Naive thymus-derived CD4-positive, alpha-beta T cell (primary cell): ENCODE measurements at places on chromosomes 3 and 15.

DNA sequence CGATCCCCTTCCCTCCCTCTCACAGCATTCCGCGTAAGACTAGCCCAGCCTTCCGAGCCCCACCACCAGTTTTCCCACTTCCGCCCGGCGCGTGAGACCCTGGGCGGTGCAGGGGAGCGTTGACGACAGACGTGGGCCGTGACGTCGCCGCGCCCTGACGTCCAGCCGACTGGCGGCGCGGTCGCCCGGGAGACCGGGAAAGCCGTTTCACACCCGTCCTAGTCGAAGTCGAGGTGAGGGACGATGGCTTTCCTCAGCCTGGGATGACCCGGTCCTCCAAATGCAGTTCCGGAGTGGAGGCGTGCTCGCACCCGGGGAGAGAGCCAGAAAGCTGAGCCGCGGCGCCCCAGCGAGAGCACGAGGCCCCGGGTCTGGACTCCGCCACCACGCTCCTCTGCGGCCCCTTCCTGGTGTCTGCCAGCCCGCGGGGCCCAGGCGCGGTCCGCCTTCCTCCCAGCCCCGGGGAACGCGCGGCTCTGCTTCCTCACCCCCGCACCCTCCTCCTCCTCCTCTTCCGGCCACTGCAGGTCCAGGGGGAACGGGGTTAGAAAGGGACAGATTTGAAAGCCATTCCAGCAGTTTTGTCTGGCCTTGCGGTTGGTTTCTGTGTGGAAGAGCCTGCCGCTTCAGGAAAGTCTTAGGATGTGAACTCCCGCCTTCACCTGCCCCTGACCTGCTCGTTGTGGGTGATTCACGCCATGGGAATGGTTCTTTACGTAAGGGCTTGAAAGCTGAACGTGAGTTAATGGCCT lies at the start of gene LEKR1:
Gene LEKR1 (plus strand): TSS at position 210 of the 752 bp plus-strand sequence. CDS start 2,977 bp downstream, outside the sequence.
- peak; percentile 61 for DNase-seq

DNA sequence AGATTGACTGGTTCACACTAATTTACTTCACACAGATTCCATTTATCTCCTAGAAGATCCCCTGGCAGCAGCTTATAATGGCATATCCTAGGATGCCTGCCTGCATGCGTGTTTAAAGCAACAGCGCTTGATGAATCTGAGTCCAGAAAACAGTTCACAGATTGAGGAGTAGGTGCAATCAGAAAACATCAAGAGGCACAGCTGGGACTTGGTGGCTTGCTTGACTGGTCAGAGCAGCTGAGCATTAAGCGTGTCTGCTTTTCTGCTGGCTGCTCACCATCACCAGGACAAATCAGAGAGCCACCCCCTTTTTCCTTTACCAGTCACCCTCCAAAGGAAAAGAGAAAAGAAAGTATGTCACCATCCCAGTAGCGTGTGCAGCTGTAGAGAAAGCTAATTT lies 223.6 kb downstream of the WDR72 start:
- DNase-seq = no peak

GRCh38 chr3:31622636-31623288 lies 90.0 kb downstream of the STT3B start:
- no peak for DNase-seq

GRCh38 chr3:189041482-189042090 lies 130.2 kb upstream of the TPRG1 start:
- peak; percentile 74 for DNase-seq

DNA sequence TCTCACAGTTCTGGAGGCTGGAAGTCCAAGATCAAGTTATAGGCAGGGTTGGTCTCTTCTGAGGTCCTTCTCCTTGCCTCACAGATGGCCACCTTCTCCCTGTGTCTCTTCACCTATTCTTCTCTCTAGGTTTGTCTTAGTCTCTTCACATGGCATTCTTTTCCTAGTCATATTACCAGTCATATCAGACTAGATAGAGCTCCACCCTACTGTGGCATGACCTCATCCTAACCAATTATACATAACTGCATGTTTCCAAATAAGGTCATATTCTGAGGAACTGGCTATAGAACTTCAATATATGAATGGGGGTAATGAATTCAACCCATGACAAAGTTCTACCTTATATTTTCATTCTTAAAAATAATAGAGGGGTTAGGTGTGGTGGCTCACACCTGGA lies 196.4 kb upstream of the UBE3A start:
- no peak for DNase-seq

DNA sequence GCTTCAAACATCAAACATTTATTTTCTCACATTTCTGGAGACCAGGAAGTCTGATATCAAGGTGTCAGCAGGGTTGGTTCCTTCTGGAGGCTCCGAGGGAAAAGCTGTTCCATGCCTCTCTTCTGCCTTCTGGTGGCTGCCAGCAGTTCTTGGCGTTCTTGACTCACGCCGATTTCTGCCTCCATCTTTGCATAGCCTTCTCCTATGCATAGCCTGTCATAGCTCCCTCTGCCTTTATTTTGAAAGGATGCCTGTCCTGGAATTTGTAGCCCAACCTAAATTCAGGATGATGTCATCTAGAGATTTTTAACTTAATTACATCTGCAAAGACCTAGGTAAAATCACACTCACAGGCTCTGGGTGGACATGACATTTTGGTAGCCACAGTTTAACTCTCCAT lies 70.4 kb downstream of the RGMA start:
- no peak for DNase-seq

DNA sequence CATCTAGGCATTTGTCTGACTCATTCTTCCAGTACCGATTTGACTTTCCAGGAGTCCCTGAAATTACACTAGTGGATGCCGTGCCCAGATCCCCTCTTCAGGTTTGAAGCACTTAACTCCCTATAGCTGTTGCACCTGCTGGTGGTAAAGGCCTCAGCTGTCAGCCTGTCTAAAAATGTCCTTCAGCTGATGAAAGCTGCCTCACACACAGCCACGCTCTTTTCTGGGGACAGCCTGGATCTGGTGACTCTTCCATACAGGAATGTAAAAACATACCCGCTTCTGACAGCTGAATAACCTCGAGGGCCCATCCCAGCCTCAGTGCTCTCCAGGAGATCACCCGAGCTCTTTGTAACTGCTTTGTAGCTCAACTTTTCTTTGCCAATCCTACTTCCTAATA lies 534.1 kb upstream of the GRM7 start:
- DNase-seq = no peak

DNA sequence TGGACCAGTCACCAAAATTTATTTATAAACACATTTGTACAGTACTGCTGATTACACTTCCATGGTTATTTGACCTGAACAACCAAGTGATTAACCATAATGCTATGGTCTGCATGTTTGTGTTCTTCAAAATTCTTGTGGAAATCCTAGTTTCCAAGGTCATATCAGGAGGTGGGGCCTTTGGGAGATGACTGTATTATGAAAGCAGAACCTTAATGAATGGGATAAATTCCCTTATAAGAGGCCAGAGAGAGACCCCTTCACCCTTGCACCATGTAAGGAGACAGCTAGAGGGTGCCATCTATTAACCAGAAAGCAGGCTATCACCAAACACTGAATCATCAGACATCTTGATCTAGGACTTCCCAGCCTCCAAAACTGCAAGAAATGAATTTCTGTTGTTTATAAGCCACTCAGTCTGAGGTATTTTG lies 1.9 kb downstream of the SCAPER start:
- peak; percentile 20 for DNase-seq

DNA sequence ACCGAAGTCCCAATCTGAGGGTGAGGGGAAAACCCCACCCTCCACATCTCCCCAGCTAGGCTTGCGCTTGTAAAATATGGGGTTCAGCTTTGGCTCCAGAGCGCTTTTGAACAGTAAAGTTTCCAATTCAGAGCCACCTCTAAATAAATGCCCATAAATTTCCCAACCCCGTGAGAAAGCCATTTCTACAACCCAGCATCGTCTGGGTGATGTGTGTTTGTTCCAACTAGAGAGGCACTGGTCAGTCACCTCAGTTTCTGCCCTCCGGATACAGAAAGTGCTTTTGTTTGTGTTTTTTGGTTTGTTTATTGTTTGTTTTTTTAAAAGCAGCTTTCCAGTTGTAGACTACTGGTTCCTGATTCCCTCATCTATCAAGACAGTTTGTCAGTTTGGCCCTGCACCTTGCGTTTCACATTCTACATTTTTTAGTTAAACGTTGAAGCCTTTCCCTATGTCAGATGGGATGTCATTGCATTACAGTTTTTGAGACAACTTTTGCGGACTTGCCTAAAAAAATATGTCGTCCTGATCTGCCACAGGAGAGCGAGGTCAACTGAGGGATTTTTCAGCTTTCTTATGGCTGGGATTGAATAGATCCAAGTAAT lies 15.0 kb upstream of the SOX2 start:
- no peak for DNase-seq

DNA sequence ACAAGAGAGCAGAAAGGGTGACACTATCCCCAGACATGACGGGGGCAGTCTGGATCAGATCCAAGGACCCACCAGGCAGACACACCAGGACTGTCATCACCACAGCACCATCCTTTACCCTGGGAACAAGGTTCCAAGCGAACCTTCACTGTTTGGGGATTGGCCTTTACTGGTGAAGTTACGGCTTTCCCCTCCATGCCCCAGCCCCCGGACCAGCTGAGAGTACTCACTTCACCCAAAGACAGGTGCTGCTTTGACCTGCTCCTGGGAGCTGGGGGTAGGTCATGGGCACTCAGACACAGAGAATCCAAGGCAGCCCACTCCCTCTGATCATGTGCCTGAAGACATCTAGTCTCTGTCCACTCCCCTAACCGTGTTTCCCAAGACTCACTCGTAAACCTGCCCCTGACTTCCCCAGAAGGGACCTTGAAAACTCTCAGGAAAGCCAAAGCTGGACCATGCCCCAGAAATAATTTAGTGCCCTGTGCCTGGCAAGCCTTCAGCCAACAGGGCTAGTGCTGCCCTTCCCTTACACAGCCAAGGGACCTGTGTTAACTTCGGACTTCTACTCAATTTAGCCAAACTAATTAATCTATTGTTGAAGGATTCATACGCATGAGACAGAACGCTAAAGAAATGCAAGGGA lies 2.8 kb downstream of the RRP9 start:
- DNase-seq = no peak
